ENCODE measurements at places on chromosomes 3 and 15. TPM values are rescaled to one million over a fixed set of nuclear protein-coding genes. Genes with fewer than 3 reads are reported as not detected.

DNA sequence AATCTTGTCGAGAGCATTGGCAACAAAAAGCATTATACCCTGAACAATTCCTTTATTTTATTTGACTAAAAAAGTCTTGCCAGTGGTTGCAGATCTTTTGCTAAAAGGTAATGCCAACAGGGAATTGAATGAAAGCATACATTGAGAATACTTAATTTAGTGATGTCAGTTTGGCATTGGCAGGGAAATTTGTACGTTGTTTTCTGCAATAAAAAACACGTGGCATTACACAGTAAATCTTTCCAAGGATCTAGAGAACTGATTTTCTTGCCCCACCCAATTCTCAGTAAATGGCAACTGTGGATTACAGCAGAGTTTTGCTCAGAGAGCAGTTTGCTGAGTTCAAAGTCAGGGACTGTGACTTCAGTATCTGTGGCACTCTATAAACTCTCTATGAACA lies 38.3 kb upstream of the IGSF10 start:
- no peak for DNase-seq

DNA sequence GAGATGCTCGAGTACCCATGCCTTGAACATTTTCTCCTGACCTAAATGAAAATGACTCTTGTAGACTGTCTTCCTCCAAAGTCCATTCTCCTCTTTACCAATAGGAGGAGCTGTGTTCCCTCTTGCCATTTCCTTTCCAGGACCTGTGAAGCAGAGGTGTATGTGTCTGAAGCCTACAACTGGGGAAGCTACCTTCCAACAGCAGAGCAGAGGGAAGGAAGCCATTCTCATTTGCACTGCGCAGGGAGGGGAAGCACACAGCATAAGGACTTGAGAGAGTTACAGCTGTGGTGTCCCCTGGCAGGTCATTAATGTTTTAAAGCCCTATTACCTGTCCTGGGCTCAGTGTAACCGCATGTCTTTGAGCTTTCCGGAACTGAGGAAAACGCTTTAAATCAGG lies 38.7 kb downstream of the HSPBAP1 start:
- DNase-seq: no peak

DNA sequence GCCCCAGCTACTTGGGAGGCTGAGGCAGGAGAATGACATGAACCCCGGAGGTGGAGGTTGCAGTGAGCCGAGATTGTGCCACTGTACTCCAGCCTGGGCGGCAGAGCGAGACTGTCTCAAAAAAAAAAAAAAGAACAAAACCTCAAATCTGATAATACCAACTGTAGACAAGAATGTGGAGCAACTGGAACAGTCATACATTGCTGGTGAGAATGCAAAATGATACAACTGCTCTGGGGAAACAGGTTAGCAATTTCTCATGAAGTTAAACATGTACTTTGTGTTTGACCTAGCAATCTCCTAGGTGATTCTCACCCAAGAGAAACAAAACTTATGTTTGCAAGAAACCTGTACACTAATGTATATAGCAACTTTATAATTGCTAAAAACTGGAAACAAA lies 4.4 kb upstream of the VHL start:
- DNase-seq: no peak

- DNase-seq: peak; percentile 32
These were observed 17.3 kb downstream of the KPNA1 start for GRCh38 chr3:122497425-122497824.

- no peak for DNase-seq
These were observed 40.7 kb downstream of the RFT1 start for GRCh38 chr3:53089511-53089910.

- no peak for DNase-seq
These were observed 310.7 kb downstream of the RORA start for GRCh38 chr15:60918234-60918959.

DNA sequence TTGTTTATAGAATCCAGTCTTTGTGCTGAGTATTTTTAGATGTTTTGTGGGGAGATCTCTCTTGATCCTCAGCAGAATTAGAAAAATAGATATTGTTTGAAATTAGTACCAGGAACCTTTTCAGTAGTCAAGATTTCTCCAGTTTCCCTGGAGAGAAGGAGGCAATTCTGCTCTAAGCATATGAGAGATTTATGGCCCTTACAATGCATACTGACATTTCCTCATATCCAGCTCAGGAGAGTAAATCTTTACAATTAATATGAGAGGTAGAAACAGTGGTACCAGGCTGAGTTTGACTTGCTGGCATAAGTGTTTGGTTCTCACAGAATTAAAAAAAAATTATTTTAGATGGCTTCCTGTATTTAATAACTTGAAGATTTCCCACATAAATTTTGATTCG lies 239.1 kb upstream of the SGO1 start:
- DNase-seq: no peak

DNA sequence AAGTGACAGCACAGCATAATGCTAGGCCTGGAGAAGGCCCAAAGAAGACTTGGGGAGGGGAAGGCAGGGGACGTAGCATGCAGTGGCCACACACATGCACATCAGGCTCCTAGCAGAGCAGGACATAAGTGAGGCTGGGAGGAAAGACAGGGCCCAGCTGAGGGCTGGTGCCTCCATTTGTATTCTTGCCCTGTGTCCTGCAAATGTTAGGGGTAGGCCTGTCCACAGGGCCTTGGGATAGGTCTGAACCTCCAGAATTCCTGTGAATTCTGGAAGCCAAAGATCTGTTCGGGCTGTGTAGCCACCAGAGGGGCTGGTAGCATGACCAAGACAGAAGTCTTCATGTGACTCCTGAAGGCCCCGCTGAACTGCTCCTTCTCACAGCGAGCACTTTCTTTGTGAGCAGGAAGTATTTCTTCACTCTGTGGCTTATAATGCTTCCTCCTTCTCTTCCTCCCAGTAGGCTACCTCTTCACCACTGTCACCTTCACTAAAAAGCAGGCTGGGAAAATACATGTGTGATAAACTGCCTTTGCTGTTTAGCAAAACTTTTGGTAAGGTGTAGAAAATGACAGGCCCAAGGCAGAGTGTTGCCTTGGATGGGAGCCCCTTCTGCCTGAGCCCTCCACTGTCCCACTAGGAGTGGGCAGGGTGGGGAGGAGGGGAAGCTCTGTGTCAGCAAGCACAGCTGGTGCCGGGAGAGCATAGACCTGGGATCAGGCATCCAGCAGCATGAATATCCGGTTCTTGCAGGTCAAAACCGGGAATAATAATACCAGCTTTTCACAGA lies 8.4 kb downstream of the CERS3 start:
- DNase-seq: no peak

The CPOX gene
- total RNA-seq: 47.0 TPM

The NLGN1 gene
- not detected for total RNA-seq

The GNAT1 gene
- total RNA-seq: not detected

The PATL2 gene
- total RNA-seq: 12.4 TPM

The TTLL13 gene
- 0.49 TPM for total RNA-seq

The IQCF5 gene
- not detected for total RNA-seq
